SK-MEL-5 (cell line): ENCODE measurements at places on chromosomes 2 and 18. TPM values are rescaled to one million over a fixed set of nuclear protein-coding genes. Genes with fewer than 3 reads are reported as not detected.

GRCh38 chr18:9619990-9620389, 5.6 kb upstream of the PPP4R1 start:
- no peak for DNase-seq

- no peak for DNase-seq
Measured at GRCh38 chr18:46734981-46735380, 21.9 kb downstream of the ST8SIA5 start.

DNA sequence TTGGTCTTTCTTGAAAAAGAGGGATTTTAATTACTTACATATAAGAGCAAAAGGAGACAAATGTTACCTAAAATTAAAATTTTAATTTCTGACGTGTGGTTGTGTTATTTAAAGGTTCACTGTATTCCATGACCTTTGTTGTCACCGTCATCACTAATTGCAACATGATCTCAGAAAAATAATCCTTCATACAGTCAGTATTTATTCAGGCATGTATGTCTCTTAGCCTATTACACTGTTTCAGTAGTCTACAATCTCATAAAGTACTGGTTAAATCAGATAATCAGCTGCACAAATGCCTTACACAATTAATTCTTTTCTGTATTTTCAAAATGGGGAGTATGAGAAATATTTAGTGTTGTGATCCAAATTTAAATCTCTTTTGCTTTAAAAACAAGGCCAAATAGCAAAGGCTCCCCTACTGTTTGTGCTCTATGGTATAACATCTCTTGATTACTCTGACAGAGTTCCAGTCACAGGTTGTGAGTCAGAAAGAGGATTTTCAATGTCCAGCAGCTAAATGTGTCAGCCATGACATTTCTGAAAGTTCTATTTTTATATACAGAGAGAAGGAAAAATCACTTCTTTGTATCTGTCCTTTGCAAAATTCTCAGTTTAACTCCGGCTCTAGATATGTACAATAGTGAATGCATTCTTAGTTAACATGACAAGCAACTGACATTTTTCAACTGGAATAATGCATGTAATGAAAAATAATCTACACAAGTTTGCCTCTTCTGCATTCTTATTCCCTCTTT, 184.0 kb downstream of the FIGN start:
- DNase-seq: peak; percentile 94

DNA sequence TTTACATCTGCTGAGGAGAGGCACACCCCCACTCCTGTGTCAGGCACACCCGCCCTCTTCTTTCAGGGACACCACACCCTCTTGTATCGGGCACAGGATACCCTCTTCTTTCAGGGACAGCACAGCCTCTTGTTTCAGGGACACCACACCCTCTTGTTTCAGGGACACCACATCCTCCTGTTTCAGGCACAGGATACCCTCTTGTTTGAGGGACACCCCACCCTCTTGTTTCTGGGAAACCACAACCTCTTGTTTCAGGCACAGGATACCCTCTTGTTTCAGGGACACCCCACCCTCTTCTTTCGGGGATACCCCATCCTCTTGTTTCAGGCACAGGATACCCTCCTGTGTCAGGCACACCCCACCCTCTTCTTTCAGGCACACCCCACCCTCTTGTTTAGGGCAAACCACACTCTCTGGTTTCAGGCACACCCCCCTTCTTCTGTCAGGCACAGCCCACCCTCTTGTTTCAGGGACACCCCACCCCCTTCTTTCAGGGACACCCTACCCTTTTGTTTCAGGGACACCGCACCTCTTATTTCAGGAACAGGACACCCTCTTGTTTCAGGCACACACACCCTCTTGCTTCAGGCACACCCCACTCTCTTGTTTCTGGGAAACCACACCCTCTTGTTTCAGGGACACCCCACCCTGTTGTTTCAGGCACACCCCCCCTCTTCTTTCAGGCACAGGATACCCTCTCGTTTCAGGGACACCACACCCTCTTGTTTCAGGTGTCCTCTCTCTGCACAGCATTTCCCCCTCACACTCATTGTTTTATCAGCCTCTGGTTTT, 96.2 kb downstream of the TPO start:
- DNase-seq: no peak

GRCh38 chr2:30104307-30104706, 42.5 kb upstream of the YPEL5 start:
- no peak for DNase-seq

DNA sequence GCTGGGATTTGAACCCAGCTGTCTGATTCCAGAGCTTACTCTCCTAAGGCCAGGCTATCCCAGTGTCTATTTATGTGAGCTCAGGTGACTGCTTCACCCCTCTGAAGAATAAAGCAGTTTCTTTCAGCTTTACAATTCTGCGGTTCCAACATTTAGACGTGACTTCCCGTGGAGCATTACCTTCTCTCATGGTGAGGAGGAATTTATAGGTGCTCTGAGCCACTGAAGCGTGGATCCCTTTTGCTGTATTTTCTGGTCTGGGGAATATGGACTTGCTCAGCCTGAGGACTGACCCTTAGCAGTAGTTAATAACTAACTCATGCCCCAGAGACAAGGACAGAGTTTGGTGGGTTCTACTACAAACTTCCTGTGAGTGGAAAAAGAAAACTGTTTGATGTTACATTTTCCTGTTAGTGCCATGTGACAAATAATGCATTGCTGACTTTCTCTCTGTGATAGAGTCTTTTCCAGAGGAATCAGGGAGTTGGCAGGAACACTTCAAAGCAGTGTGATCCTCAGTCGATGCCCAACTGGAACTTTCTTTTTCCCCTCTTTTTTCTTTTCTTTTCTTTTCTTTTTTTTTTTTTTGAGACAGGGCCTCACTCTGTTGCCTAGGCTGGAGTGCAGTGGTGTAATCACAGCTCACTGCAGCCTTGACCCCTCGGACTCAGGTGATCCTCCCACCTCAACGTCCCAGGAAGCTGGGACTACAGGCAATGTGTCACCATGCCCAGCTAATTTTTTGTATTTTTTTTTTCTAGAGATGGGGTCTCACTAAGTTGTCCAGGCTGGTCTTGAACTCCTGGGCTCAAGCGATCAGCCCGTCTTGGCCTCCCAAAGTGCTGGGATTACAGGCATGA, 21.9 kb downstream of the CASP10 start:
- no peak for DNase-seq

DNA sequence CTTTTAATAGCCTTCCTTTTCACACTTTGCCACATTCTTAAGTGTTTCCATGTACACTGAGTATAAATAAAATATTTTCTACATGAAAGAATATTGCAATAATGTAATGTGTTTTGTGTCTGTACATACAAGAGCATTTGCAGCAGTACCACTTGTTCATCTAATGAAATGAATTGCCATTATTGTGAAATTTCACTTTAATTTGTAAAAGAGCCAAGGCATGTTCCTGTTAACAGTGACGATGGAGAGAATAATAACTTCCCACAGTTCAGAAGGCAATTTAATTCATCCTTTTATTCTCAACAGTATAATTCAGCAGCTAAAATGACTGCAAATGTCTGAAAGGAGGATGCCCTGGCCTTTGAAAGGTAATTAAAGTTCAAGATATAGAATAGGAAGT, 853.9 kb downstream of the LRRTM4 start:
- DNase-seq: no peak

GRCh38 chr2:24832073-24832461, 38.8 kb downstream of the CENPO start:
- no peak for DNase-seq

DNA sequence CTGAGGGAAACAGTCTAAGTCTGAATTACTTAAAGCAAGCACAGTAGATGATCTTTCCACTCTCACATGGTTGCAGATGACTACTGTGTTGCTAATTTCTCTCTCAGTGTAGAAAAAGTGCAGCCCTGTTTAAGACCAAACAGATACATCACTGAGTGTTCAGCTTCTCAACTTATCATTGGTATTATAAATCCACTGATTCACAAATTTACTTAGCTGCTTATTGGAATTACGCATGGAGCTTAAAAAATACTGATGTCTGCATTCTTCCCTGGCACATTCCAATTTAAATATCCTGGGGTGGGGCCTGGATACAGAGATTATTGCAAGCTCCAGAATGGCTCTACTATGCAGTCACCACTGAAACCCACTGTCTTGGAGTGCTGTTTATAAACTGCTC, 411.2 kb downstream of the RND3 start:
- DNase-seq: peak; percentile 20

DNA sequence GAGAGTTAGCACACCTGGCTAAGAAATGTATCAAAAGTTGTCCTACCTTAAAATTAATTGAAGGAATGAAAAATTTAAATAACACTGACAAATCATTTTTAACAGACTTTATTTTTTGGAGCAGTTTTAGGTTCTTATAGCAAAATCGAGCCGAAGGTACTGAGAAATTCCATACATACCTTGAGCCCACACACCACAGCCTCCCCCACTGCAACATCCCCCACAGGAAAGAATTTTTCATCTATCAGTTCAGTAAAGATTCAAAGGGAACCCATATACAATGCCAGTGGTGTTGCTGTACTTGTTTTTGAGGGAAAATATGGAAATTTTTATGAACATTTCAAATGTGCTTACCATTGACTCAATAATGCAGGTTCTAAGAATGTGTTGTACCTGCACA, 169.8 kb upstream of the HS6ST1 start:
- DNase-seq: no peak

DNA sequence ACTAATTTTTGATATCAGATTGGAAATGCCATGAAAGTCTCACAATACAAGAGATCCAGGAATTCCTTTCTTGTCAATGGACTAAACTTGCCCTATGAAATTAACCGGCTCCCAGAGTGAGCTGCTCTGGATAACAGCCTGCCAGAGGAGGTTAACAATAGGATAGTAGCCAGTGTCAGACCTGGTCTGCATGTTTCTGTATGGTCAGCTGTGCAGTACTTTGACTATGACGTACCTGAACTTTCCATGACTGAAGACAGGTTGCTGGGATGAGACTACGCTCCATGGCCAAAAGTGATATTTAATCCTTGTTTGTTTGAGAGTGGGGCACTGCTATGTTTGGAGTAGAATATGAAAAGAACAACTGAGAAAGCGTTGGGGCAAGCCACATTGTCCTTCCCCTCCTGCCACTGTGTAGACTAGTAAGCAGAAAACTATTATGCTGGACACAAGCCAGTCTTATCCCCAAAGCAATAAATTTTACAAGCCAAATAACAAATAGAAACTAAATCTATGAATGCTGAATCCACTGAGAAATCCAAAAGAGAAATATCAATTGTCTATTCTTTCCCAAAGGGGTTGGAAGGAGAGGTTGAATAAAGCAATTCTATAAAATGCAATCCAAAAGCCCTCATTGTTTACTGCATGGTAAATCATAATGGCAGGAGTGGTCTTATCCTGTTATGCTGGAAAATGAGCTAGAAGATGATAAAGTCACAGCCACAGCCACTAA, 115.5 kb upstream of the CYP26B1 start:
- DNase-seq: peak; percentile 5

- peak; percentile 72 for DNase-seq
Measured at GRCh38 chr2:18749912-18750526, 160.7 kb upstream of the NT5C1B start.

- no peak for DNase-seq
Measured at GRCh38 chr2:38556006-38556801, 46.5 kb downstream of the HNRNPLL start.

GRCh38 chr2:96699621-96700020, 40.2 kb downstream of the LMAN2L start:
- DNase-seq: no peak

- DNase-seq: no peak
Measured at GRCh38 chr2:29000481-29000880, 19.4 kb downstream of the TOGARAM2 start.

GRCh38 chr18:74342416-74343043, 26.9 kb downstream of the C18orf63 start:
- peak; percentile 64 for DNase-seq

GRCh38 chr2:27798948-27799645, 27.6 kb downstream of the MRPL33 start:
- peak; percentile 70 for DNase-seq

GRCh38 chr2:54561010-54561409, 104.9 kb downstream of the SPTBN1 start:
- DNase-seq: no peak

GRCh38 chr2:219099329-219099728, 38.6 kb upstream of the IHH start:
- DNase-seq: no peak

DNA sequence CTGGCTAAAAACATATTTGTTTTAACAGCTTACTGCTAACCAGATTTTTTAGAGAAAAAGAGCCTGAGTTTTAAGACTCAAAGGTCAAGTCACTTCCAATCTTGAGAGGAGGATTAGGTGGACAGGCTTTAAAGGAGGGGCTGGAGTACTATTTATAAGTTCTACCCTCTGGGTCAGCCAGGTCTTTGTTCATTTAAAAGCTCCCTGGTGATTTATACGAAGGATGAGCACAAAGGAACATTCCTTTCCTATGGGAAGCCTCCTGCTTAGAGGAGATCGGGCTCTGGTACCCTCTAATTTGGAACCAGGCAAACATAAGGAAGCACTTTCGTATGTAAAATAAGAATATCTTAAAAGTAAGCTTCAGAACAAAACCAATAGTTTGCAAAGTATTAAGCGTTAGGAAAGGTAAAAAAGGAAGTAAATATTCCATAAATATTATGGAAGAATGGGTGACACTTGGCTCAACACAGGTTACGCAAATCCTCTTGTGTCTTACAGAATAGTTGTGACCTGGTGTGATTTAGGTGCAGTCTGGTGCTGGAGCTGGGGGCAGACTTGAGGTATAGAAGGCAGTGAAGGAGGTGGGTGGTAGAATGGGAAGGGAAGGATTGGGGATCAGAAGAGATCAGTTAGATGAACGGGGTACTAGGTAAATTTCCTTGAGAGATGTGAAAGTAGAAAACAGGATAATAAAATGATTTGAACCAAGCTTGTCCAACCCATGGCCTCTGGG, 35.6 kb downstream of the PDE6D start:
- peak; percentile 65 for DNase-seq

GRCh38 chr2:38750011-38750890, 910 bp downstream of the SRSF7 start:
- peak; percentile 56 for DNase-seq

The SLC9A4 gene
- total RNA-seq: not detected in 2 replicates

The FAHD2B gene
- total RNA-seq: 15.3 and 16.9 TPM in 2 replicates

The ERICH2 gene
- 0.45 and 1.4 TPM in 2 replicates for total RNA-seq

The GRP gene
- total RNA-seq: not detected in 2 replicates

The EN1 gene
- 0.21 TPM in 1 of 2 replicates, not detected in the other for total RNA-seq

The NAT8 gene
- total RNA-seq: 2.4 and 2.8 TPM in 2 replicates

The HDAC4 gene
- total RNA-seq: 14.1 and 15.8 TPM in 2 replicates

The ACP1 gene
- total RNA-seq: 247 and 268 TPM in 2 replicates

The RNF125 gene
- total RNA-seq: 41.4 and 53.3 TPM in 2 replicates

The SOCS6 gene
- total RNA-seq: 29.6 and 33.3 TPM in 2 replicates

The VWA3B gene
- not detected in 2 replicates for total RNA-seq

The NOSTRIN gene
- not detected in 2 replicates for total RNA-seq
